ENCODE measurements at places on chromosomes 3 and 15. TPM values are rescaled to one million over a fixed set of nuclear protein-coding genes. Genes with fewer than 3 reads are reported as not detected.
A peak's percentile ranks its signal among the peaks of the same experiment; 100 is the strongest.

TMEM207 gene
- not detected for total RNA-seq

LRRC31 gene
- total RNA-seq: not detected

DNA sequence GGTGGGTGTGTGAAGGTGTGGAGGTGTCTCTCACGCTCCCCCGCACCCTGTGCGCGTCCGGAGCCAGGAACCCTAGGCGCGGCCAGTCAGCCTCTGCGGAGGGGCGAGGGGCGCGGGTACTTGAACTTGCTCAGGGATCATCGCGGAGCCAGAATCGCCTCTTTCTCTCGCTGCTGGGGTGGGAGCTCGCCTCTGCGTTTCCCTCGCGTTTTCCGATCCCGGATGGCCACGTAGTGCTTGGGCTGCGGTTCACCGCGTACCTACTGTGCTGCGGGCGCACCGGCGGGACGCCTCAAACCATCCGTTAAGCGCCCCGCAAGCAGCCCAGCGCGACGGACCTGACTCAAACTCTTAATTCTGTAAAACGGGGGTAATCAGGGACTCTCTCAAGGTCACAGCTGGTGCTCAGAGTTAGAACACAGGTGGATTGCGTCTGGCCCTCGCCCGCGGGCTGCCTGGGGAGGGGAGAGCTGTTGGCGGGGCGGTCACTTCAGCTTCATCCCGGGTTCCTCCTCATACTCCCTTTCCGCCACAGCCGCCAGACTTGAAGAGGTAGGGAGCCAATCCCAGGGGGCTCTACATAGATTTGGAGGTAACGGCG is 686 bp downstream of the MYRIP start:
- no peak for DNase-seq

DNA sequence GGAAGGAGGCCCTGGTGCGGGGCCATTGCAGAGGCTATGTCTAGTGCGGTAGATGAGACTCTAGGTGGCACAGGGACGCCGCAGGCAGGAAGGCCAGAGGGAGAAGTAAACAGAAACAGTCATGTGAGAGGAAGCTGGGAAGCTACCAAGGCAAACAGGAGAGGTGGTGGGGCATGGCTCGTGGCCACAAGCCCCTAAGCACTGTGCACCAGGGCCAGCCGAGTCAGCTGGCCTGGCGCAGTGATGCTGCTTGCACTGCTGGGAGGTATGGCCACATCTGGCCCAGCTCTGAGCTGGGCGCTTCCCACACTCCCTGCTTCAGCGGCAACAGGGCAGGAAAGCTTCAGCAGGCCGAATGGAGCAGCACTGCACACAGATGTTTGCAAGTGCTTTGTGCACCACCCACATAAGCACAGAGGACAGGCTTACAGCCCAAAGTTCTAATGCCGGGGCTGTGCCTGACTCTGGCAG is 76.6 kb downstream of the SRGAP3 start:
- DNase-seq: no peak

DNA sequence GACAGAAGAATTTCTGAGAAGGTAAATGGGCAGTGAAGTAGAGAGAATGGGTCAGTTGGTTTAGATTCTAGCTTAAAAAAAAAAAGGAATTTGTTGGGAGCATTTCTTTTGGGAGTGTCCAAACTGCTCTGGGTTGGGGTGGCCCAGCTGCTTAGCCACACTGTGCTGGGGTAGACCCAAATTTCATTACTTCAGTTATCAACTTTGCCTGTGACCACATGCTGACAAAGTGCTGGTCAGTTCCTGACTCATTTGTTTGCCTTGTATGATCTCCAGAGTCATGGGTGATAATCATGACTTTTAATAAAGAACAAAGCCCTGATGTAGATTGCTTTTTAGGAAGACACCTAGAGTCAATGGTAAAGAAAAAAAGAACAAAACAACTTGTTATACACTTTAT is 121.5 kb upstream of the FGF7 start:
- DNase-seq: no peak

GRCh38 chr3:62325896-62326295 is 47.5 kb downstream of the FEZF2 start:
- DNase-seq: no peak

GRCh38 chr15:88834211-88834812 is 31.1 kb downstream of the ACAN start:
- peak; percentile 16 for DNase-seq

Measured in OCI-LY7 (cell line).